Hepatocyte (in vitro differentiated cells): ENCODE measurements at places on chromosomes 1 and 21.

- DNase-seq, result peak; percentile 39
Observed at GRCh38 chr1:177255411-177255810, 84.7 kb downstream of the BRINP2 start.

DNA sequence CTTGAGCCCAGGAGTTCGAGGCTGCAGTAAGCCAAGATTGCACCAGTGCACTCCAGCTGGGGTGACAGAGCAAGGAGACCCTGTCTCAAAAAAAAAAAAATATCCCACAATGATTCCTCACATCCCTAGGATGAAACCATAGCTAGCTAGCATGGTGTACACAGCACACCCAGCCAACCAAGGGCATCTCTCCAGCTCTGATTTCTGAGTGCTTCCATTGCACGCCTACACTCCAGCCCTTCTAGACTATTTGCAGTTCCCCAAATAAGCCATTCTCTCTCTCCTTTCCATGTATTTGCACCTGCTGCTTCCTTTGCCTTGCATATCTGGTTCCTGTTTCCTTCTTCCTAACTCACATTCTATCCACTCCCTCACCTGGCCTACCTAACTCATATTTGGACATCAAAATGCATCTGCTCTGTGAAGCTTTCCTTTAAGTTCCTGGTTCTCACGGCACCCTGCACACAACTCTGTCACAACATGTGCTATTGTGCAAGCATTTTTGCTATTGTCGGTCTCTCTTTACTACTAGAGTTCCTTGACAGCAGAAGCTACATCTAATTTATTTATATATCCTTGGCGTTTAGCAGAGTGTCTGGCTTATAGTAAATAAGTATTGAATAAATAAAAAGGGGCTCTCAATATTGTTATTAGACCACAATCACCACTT, 2.4 kb upstream of the ELAPOR1 start:
- DNase-seq, result no peak

DNA sequence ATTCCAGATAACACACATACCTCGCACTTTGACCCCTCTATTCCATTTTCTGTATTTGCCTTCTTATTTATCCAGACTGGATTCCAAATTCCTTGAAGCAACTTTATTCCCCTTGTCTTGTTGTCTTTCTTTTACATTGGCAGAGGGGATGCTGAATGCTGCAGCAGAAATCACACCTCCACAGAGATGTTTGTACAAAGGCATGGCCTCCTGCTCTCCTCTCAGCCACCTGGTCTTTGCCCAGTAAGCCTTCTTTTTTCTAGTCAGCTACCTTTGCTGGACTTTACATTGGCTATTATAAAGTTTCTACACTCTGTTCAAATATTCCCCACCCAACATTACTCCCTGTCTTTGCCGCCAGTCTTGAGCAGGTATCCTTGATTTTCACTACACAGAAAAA, 75.1 kb downstream of the LAMC1 start:
- peak; percentile 23 for DNase-seq

GRCh38 chr1:59653968-59654367, 160.8 kb upstream of the HOOK1 start:
- no peak for DNase-seq

- DNase-seq, result peak; percentile 19
Observed at GRCh38 chr1:16208270-16208987, 4.0 kb downstream of the ARHGEF19 start.

- no peak for DNase-seq
Observed at GRCh38 chr1:174872615-174873058, 127.1 kb upstream of the CACYBP start.

GRCh38 chr1:5822266-5822665, 170.0 kb downstream of the NPHP4 start:
- no peak for DNase-seq

DNA sequence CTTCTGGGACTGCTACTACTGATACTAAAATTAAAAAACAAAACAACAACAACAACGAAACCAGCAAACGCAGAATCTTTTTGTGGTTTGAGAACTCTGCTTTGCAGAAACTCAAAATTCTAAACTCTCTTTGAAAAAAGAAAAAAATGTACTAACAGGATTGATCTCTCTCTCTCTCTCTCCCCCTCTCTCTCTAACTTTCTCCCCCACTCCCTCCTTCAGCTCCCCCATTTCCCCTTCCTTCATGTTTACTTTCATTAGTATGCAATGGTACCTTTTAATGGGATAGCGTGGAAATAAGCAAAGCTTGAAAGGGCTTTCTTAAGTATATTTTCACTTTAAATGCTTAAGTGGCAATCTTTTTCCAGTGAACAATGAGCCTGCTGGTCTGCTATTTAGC, 562.6 kb upstream of the ADGRL2 start:
- no peak for DNase-seq

- no peak for DNase-seq
Observed at GRCh38 chr1:212452323-212453155, 19.8 kb downstream of the NENF start.

- no peak for DNase-seq
Observed at GRCh38 chr1:89603651-89604413, 29.1 kb upstream of the LRRC8C start.

GRCh38 chr1:5974631-5975030, 17.6 kb downstream of the NPHP4 start:
- no peak for DNase-seq

DNA sequence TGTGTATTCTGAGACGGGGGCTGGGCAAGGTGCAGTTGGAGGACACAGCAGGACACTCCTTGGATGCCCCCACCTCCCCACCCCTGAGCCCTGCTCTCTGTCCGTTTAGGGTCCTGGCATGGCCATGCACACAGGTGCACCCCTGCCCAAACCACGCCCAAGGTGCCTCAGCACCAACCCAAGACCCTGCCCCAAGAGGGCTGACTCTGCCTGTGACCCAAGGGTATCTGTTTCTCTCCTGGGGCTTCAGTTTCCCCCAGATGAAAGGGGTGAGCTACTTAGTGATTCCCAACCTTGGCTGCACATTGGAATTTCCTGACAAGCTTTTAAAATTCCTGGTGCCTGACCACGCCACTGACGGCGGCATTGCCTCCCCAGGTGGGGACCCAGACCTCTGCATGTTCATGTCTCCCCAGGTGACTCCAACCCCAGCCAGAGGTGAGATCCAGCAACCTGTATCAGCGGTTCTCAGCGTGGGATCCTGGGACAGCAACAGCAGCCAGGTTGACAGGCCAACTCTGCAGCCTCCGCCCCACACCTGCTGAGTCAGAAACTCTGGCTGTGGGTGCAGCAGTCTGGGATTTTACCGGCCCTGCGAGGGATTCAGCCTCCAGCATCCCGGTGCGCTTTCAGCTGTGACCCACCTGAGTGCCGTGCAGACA, 483.4 kb downstream of the NPHP4 start:
- no peak for DNase-seq
